ENCODE measurements at places on chromosomes 1 and 21.

DNA sequence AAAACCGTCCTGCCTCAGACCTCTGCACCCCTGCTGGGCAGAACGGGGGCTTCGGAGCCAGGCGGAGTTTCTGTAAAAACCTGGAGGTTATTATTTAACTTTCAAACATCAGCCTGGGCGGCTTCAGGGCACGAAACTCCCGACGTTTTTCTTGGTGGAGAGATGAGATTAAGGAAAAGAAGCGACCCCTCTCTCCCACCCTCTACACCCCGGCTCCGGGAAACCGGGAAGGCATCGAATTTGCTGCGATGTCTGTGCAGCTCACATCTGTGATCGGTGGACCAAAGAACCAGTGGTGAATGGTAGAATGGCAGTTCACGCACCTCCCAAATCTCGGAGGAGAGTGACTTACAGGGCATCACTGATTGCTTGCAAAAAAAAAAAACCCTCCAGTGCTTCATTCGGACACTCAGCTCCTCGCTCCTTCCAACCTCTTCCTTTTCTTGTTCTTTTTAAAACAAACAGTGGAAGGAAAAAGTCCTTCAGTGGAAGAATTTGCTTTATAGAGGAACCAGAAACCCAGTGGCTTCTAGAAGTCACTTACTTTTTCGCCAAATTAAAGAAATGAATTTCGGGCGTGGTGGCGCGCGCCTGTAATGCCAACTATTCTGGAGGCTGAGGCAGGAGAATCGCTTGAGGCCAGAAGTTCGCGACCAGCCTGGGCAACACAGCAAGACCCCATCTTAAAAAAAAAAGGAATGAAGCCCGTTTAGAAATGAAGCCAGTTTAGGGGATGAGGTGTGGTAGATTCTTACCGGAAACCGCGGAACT is 884 bp downstream of the PHACTR4 start:
- DNase-seq = no peak

GRCh38 chr1:3521426-3521825 is 67.0 kb downstream of the ARHGEF16 start:
- no peak for DNase-seq

DNA sequence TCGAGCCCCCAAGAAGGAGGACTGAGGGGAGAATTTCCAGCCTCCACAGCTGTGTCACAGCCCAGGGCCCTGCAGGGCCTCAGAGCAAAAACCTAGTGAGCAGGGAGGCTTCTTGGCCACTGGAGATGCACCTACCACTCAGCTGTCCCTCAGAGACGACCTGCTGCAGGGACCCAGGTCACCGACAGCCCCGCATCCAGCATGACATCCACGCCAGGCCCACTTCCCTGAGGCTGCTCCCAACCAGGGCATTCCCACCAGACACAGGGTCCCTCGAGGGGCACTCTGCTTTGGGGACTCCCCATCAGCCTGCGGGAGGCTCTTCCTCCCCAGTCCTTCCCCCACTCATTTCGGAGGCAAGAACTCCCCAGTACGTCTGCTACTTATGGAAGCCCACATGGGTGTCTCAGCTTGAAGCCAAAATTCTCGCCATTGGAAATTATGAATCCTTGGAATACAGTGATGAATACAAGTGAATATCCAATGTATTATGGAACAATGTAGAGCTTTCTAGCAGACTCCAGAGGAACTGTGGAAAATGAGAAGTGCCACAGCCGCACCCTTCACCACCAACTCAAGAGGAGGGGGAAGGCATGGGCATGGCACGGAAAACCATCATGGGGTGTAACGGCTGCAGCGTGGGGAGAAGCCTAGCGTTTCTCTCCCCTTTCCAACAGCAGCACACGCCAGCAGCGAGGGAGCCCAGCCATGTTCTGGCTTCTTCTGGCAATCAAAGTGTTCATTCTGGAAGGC is 6.9 kb downstream of the TFF3 start:
- no peak for DNase-seq

- no peak for DNase-seq
These were observed 56.3 kb downstream of the TNFSF4 start for GRCh38 chr1:173150795-173151194.

- DNase-seq = no peak
These were observed 28.3 kb downstream of the TTC13 start for GRCh38 chr1:230950404-230950803.

DNA sequence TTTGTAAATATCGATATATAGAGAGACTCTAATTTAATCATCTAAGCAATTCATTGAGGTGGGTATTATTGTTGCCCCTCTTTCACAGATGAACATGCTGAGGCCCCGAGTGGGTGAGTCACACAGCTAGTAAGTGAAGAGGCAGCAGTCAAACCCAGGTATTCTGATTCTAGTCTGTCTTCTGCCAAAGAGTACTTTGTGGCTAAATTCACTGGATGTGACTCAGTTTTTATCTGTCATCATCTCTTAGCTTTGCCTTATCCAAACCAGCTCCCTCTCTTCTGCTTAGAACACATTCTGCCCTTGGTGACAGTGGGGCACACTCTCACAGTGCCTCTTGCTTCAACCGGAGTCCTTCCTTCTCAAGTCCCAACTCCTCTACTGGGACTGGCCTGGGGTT is 11.5 kb downstream of the FCRL5 start:
- no peak for DNase-seq
